ENCODE measurements at places on chromosomes 11 and 22.

GRCh38 chr11:93846411-93846810, 4.0 kb downstream of the VSTM5 start:
- no peak for DNase-seq

- no peak for DNase-seq
Measured at GRCh38 chr11:108975641-108976071, 310.8 kb downstream of the DDX10 start.

DNA sequence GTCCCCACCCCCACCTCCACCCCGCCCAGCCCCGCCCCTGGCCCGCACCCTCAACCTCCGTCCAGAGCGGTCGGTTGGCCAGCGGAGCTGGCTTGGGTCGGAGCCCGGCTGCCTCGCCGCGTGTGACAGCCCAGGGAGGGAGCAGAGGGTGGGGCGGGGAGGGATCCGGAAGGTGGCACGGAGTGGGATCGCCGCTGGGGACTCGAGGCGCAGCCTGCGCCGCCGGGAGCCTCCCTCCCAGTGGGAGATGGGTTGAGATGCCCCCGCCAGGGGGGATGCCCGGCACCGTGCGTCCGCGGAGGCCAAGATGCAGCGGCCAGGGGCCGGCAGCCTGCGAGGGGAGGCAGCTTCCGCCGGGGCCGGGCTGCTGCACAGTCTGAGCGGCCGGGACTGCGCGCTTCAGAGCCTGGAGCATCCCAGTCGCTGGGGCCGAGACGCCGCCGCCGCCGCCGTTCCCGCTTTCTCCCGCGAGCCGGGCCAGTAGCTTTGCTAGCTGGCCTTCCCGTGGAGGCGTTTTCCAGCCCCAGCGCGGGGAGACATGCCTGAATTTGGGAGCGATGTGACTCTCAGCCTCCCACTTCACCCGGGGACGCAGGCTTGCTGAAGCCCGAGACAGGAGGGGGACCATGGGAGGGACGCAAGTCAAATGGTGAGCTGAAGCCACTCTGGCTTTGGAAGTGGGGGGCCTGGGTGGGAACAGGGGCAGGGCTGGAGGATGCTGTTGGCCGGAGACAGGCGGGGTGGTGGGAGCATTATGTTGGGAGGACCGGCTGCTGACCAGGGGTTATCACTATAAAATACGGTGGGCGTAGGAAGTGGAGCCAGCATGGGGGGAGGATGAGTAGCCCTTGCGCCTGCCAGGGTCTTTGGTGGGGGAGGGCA, 40.2 kb downstream of the DIXDC1 start:
- no peak for DNase-seq

- no peak for DNase-seq
Measured at GRCh38 chr22:37284805-37285355, 2.6 kb downstream of the CYTH4 start.

DNA sequence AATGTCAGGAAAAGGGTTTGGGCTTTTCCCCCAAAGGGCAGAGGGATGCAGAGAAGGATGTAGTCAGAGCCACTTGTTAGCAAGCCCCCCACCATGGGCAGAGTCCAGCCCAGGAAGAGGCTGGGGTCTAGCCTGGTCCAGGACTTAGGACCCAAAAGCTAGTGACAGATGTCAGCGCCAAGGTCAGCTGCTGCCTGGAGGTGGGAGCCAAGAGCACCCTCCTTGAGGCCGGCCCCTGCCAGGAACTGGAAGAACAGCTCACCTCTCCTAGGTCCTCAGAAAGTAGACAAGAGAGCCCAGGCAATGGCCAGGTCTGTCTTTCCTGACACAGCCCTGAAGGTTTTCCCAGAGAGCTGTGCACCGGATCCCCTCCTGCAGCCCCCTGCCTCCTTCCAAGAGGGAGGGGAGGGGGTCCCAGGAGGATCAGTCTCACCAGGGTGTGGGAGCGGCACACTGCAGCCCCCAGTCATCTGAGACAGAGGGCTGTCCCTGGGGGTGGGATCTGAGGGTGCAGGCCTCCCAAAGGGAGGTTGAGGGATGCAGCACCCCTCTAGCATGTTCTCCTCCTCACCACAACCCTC, 14.6 kb upstream of the ARHGEF17 start:
- no peak for DNase-seq
